Neural cell (in vitro differentiated cells): ENCODE measurements at places on chromosomes 3 and 15. TPM values are rescaled to one million over a fixed set of nuclear protein-coding genes. Genes with fewer than 3 reads are reported as not detected.

Gene TRH
- polyA plus RNA-seq: 2.6 TPM in 2 replicates

Gene GOLGA6L7
- polyA plus RNA-seq: not detected in 2 replicates

Gene SLC2A2
- not detected in 2 replicates for polyA plus RNA-seq

Gene B3GNT5
- polyA plus RNA-seq: 6.1 and 6.6 TPM in 2 replicates

Gene LRTM1
- not detected in 2 replicates for polyA plus RNA-seq

Gene RARRES1
- polyA plus RNA-seq: not detected in 2 replicates

Gene RABL3
- 14.7 and 19.0 TPM in 2 replicates for polyA plus RNA-seq

Gene COL7A1
- 45.3 and 53.6 TPM in 2 replicates for polyA plus RNA-seq

Gene P2RY1
- polyA plus RNA-seq: 1.7 and 3.0 TPM in 2 replicates

Gene CCR3
- not detected in 2 replicates for polyA plus RNA-seq
